ENCODE measurements at places on chromosomes 12 and 14. TPM values are rescaled to one million over a fixed set of nuclear protein-coding genes. Genes with fewer than 3 reads are reported as not detected.

GRCh38 chr14:29847056-29847380 is 80.6 kb downstream of the PRKD1 start:
- DNase-seq: no peak

GRCh38 chr14:22469538-22470303 is 119.3 kb downstream of the DAD1 start:
- DNase-seq: no peak

- DNase-seq: no peak
Measured at GRCh38 chr14:88962356-88962755, 137.9 kb downstream of the TTC8 start.

Gene KERA
- 0.07 TPM for polyA plus RNA-seq

GRCh38 chr12:31585271-31585670 is 5.7 kb downstream of the DENND5B start:
- DNase-seq: no peak

Gene SLC22A17
- polyA plus RNA-seq: 64.8 TPM

Data from left renal cortex interstitium (tissue), 4 donors.